ENCODE measurements at places on chromosomes 13 and 19. TPM values are rescaled to one million over a fixed set of nuclear protein-coding genes. Genes with fewer than 3 reads are reported as not detected.

The PGLYRP2 gene
- not detected for total RNA-seq

The CTXN1 gene
- total RNA-seq = not detected

The PTGIR gene
- not detected for total RNA-seq

The ACER1 gene
- not detected for total RNA-seq

The ZNF66 gene
- total RNA-seq = 4.9 TPM

The CYP2A6 gene
- total RNA-seq = not detected

The KIRREL2 gene
- not detected for total RNA-seq

The KLK14 gene
- total RNA-seq = 6.6 TPM

The MISP gene
- 116 TPM for total RNA-seq

The TGDS gene
- total RNA-seq = 9.7 TPM
